ENCODE measurements at places on chromosomes 7 and 10.

DNA sequence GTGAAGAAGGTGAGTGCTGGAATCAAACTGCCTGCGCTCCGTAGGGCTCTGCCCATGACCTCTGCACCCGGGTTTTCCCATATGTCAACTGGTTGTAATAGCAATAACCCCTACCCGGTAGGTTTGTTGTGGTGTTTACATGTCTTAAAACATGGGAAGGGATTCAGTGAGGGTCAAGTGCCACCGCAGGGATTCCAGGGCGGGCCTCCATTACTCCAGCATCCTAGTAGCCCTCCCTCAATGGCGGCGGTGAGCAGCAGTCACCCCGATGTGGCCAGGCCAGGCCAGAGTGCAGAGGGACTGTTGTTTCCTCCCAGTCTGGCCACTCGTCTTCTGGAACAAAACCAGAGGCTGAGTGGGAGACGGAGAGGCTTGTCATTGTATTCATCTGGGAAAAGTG lies 37.6 kb upstream of the ENO4 start:
- no peak for DNase-seq

GRCh38 chr10:48444266-48444665 lies 137.8 kb downstream of the MAPK8 start:
- no peak for DNase-seq

- DNase-seq = no peak
Observed at GRCh38 chr7:116071629-116072028, 41.1 kb upstream of the TFEC start.

DNA sequence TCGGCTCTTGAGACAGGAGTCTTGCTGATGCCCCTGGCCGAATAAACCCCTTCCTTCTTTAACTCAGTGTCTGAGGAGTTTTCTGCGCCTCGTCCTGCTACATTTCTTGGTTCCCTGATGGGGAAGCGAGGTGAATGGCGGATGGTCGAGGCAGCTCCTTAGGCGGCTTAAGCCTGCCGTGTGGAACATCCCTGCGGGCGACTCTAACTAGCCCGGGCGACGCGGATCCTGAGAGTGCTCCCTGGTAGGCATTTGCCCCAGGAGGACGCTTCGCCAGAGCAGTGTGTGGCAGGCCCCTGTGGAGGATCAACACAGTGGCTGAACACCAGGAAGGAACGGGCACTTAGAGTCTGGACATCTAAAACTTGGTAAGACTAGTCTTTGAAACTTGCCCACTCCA lies 12.0 kb upstream of the EPHB4 start:
- no peak for DNase-seq

GRCh38 chr10:14276210-14276609 lies 54.5 kb downstream of the FRMD4A start:
- no peak for DNase-seq

GRCh38 chr10:49300140-49300974 lies 1.4 kb downstream of the C10orf71 start:
- DNase-seq = no peak

DNA sequence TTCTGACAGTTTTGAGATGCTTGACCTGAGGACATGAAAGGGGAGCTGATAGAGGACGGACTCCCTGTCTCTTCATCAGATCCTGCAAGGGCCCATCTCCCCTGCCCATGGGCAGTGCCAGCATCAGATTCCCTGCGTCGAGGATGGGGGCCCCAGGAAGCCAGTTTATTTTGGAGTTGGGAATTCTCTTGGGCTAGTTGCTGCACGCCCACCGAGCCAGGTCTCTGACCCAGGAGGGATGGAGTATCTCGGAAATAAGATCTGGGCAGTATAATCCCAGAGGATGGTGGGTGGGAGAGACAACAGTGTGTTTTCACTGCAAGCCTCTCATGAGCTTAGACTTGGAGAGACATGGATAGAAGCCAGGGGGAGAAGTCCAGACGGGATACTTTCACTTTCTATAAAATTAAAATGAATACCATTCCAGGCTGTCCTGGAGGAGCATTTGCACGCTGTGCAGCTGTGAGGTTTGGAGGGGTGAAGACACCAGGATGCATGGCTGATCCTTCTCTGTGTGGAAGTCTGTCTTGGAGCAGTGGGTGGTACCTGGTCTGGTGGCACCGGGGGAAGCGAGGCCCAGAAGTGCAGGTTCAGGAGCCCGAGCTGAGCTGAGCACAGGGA lies 25.8 kb downstream of the DOCK1 start:
- no peak for DNase-seq

GRCh38 chr7:12757443-12757842 lies 70.0 kb downstream of the ARL4A start:
- no peak for DNase-seq

- no peak for DNase-seq
Observed at GRCh38 chr7:110803602-110804143, 287.3 kb upstream of the LRRN3 start.

DNA sequence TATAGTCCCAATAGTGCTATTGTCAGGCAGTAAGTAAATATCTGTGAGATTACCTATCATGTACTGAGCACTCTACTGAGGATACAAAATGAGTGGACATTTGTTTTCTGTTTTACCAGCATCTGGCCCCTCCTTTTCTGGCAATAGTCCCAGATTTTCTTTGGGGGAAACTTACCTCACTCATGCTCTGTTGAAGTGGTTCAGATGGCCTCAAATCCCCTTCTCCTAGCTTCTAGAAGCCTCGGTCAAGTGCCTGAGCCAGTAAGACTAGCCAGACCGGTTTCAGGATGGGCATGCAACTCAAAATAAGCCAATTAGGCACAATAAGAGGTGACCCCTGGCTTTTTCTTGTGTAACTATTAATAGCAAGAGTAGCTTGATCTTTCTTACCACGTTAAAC lies 19.7 kb downstream of the TRDMT1 start:
- DNase-seq = no peak

DNA sequence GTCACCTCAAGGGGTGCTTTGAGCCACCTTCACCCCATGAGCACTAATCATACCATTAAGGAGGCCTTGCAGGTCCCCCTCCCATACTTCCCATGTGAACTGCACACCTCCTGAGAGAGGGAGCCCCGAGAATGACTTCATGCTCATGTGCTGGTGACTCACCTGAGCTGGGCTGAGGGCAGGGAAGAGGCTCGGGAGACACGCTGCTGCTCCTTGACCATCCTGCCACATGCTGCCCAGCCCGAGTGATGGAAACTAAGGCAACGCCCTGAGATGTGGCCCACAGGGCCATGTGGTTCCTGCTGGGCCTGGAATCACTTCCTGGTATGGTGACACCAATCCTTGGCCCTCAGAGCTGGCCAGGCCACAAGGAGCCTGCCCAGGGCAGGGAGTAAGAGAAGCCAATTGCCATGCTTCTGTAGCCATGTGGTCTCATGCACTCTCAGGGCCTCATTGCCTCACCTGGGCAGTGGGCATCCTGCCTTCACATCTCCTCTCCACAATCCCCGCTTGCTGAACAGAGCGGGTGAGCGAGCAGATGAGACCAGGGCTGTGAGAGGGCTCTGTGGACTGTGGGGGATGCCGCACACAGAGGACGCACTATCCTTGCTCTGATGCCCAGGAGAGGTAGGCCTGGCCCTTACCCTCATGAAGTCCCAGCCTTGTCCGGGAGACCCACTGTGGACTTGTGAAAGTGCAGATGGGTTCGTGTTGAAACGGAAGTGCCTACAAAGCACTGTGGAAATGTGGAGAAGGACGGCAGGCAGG lies 18.3 kb upstream of the PPIF start:
- no peak for DNase-seq

- DNase-seq = no peak
Observed at GRCh38 chr7:44167920-44168319, 21.3 kb downstream of the GCK start.

GRCh38 chr10:91519899-91520514 lies 109.9 kb downstream of the HECTD2 start:
- no peak for DNase-seq

DNA sequence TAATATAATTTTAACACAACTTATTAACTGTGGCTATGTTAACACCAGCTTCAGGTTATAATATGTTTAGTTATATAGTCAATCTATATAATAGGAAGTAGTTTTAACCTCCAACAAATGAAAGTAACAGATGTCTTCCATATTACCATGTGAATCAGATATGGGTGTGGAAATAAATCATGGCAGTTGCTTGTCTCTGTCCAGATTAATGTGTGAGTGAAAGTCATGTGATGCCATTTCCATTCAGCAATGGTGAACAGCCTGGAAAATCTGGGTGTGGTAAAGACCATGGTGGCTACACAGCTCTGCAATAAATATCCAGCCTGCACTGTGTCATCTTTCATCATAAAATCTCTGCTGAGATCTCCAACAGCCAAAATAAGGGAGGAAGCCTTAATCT lies 27.8 kb downstream of the HEPACAM2 start:
- DNase-seq = no peak

DNA sequence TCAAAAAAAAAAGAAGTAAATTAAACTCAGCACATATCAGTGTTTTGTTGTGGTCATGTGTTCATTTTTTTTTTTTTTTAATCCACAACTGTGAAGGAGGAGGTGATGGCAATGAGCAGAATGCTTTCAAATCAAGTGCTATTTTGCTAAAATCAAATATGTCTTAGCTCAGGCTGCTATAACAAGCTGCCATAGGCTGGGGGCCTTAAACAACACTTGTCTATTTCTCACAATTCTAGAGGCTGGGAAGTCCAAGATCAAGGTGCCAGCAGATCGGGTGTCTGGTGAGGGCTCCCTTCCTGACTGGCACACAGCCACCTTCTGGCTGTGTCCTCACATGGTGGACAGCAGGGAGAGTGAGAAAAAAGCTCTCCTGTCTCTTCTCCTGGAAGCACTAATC lies 203.9 kb downstream of the FAM107B start:
- no peak for DNase-seq

- no peak for DNase-seq
Observed at GRCh38 chr7:94875201-94875600, 32.2 kb upstream of the PPP1R9A start.

- no peak for DNase-seq
Observed at GRCh38 chr7:157985636-157986035, 602.0 kb downstream of the PTPRN2 start.

- no peak for DNase-seq
Observed at GRCh38 chr10:121413951-121414350, 184.3 kb downstream of the FGFR2 start.

GRCh38 chr7:80649011-80649410 lies 10.6 kb downstream of the CD36 start:
- no peak for DNase-seq

DNA sequence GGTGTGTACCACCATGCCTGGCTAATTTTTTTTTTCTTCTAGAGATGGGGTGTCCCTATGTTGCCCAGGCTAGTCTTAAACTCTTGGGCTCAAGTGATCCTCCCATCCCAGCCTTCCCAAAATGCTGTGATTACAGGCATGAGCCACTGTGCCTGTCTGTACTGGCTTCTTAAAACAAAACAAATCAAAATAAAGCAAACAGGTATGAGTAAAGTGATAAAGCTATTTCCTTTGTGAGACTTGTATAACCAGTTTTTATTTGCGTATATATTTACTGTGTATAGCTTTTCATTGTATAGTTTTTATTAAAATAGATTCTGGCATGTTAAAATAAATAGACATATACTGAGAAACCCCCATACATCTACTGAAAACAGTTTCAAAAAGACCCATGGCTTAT lies 14.3 kb downstream of the LCOR start:
- DNase-seq = no peak

GRCh38 chr10:37728830-37729229 lies 128.6 kb downstream of the ZNF248 start:
- DNase-seq = no peak

DNA sequence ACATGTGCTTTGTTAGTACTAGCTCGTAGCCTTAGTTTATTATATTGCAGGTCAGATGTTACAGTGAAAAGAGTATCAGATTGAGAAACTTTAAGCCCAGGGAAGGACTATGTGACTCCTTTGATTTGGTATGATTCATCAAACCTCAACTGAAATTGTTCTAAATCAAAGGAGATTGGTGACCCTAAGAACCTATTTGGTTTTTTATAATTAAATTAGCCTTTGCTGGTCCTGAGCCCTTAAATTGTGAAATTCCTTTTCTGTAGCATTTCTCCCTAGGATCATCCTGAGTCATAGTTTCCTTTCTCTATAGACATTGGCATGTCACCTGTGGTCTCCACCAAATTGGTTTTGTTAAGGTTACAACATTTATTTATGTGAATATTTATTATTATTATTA lies 89.7 kb downstream of the POLR1F start:
- no peak for DNase-seq

- DNase-seq = no peak
Observed at GRCh38 chr7:11430112-11430511, 401.9 kb downstream of the THSD7A start.
